GM12878 (cell line): ENCODE measurements at places on chromosomes 11 and 22. TPM values are rescaled to one million over a fixed set of nuclear protein-coding genes. Genes with fewer than 3 reads are reported as not detected.

Gene FGF19
- not detected in 2 replicates for polyA plus RNA-seq

Gene KRTAP5-10
- polyA plus RNA-seq: not detected in 2 replicates

Gene KCNE3
- not detected in 2 replicates for polyA plus RNA-seq

Gene SEC14L2
- polyA plus RNA-seq: 2.0 TPM in 2 replicates

Gene INS
- not detected in 2 replicates for polyA plus RNA-seq

Gene SLC17A6
- not detected in 2 replicates for polyA plus RNA-seq

Gene TUB
- polyA plus RNA-seq: not detected in 2 replicates

Gene AQP11
- 1.6 and 2.1 TPM in 2 replicates for polyA plus RNA-seq

Gene NXPE1
- not detected in 2 replicates for polyA plus RNA-seq

Gene DEUP1
- not detected in 2 replicates for polyA plus RNA-seq

Gene FIBIN
- polyA plus RNA-seq: not detected in 2 replicates
